ENCODE measurements at places on chromosomes 6 and 20.

- DNase-seq: no peak
These were observed 132.5 kb downstream of the OLIG3 start for GRCh38 chr6:137361701-137362100.

GRCh38 chr20:5349448-5349847 is 32.7 kb upstream of the PROKR2 start:
- no peak for DNase-seq

DNA sequence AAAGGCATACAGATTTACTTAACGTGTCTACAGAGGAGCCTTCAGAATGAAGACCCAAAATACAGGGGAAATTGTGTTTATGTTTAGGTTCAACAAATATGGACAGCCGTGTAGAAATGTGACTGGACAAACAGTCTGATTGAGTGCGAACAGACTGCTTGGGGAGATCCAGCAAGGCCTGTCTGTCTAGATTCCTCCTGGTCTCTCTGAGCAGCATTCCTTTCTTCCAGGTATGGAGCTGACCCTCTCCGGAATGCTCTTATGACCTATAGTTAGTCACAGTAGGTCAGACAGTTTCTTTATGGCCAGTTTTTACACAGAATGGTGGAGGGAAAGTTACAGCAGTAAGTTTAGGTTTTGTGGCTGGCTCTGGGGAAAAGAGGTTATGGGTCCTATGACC is 9.0 kb downstream of the RIN2 start:
- no peak for DNase-seq

GRCh38 chr6:159194421-159194820 is 25.2 kb downstream of the FNDC1 start:
- no peak for DNase-seq

GRCh38 chr6:136753624-136754023 is 38.7 kb downstream of the MAP3K5 start:
- no peak for DNase-seq

GRCh38 chr20:6277661-6278240 is 154.9 kb upstream of the FERMT1 start:
- DNase-seq: no peak

DNA sequence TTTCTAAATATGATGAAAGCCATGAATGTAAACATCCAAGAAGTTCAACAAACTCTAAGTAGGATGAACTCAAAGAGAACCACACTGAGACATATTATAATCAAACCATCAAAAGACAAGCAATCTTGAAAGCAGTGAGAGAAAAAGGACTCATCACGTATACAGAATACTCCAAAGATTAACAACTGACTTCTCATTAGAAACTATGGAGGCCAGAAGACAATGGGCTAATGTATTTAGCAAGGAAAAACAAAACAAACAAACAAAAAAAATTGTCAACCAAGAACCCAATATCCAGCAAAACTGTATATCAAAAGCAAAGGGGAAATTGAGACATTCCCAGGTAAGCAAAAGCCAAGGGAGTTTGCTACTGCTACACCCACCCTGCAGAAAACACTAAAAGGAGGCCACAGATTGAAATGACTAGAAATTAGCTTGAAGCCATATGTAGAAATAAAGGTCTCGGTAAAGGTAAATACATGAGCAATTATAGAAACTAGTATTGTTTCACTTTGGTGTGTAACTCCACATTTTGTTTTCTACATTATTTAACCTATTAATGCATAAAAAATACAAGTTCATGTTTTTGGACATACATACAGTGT is 301.1 kb upstream of the QKI start:
- no peak for DNase-seq

DNA sequence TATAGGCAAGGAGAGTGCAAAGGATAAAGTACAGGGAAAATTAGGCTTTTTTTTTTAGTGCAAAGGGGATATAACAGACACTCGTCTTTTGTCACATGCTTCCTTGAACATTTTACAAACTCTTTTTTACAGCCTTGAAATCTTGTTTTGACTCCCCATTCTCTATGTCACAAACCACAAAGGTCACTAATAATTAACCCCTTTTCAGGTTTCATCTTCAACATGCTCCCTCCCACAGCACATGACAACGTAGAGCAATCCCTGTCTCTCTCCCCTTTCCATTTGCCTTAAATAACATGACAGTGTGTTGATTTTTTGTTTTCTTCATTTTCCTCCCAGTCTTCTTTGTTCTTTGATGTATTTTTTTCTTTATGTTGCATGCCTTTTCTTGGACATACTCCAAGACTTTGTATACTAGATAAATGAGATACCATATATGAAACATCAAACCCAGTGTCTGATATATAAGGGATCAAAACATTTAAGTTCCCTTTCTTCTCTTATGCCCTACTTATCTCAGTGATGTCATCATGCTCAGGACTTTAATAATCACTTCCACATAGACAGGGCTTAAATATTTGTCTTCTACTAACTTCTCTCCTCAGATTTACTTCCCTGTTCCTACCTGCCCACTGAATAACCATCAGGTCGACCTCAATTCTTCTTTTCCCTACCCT is 378.7 kb upstream of the HSF2 start:
- DNase-seq: no peak

Data from keratinocyte (primary cell).